ENCODE measurements at places on chromosomes 16 and 17.

DNA sequence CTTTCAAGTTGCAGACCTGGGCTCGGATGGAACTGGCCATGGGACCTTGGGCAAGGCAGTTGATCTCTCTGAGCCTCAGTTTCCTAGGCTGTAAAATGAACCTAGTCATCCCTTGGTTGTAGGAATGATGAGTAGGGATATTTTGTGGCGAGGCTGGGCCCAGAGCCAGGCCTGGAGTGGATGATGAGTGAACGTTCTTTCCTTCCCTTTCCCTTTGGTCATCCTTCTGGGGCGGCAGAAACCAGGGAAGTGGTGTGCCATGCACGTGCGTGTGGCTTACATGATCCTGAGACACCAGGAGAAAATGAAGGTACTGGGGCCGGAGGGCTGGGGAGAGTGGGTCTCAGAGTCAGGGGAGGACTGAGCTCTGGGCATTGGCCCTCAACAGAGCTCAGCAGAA is 8.4 kb downstream of the FBRS start:
- no peak for DNase-seq

- DNase-seq: peak; percentile 81
Observed at GRCh38 chr17:76726776-76727718, at the start of gene METTL23. Gene METTL23, plus strand, starts transcription at chr17:76726839. Its CDS starts 2,872 bp downstream, at chr17:76729711.

DNA sequence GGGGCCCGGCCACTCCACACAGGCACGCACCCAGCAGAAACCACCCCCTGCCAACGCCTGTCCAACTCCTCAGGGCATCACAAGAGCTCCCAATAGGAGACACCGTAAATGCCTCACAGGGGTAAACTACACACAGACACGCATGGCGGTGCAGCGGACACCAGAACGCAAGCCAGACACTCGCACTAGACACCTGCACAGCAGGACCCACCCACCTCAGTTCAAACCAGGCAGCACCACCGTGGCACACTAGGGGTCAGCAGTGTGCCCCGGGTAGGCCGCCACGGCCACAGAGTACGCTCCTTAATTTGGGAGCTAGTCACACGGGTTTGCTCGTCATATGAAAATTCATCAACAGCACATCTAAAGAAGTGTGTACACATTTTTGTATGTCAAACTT is 3.4 kb downstream of the SLC38A10 start:
- DNase-seq: no peak

DNA sequence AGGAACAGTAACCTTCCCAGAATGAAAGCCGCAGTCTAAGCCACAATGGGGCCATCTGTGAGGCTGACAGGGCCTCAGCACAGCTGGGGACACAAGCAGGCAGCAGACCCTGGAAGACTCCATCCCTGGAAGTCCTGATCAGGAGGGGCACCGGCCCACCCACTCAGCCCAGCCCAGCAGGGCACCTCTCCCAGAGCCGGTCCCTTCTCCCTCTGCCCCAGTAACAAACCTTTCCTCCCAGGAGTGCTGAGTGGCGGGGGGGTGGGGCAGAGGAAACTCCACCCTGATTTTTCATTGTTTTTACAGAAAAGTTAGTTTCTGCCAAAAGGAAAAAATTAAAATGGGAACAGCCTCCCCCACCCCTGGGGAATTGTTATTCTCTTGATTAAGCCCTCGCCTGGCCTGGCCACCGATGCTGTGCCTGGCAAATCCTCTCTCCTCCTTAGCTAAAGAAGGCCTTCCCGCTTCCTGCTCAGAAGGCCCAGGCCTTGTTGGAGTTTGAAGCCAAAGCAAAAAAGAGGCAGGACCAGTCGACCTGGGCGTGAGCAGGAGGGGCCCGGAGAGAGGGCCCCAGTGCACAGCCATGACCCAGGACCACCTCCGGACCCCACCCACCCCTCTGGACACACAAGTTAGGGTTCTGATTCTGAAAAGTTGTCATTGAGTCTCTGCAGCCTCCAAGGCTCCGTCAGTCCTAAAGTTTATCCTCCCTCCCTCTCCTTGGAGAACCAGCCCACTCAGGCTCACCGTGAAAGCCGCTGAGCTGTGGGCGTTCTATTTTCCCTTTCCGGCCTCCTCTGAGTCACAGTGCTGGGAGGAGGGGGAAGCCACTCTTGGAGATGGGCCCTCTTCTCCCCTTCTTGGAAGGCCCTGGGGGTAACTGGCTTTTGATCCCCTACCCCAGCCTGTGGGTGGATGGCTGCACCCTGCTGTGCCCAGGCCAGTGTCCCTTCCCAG is 128.4 kb upstream of the TNRC6C start:
- DNase-seq: peak; percentile 73

- no peak for DNase-seq
Observed at GRCh38 chr17:57888311-57889216, 38.7 kb upstream of the MRPS23 start.

DNA sequence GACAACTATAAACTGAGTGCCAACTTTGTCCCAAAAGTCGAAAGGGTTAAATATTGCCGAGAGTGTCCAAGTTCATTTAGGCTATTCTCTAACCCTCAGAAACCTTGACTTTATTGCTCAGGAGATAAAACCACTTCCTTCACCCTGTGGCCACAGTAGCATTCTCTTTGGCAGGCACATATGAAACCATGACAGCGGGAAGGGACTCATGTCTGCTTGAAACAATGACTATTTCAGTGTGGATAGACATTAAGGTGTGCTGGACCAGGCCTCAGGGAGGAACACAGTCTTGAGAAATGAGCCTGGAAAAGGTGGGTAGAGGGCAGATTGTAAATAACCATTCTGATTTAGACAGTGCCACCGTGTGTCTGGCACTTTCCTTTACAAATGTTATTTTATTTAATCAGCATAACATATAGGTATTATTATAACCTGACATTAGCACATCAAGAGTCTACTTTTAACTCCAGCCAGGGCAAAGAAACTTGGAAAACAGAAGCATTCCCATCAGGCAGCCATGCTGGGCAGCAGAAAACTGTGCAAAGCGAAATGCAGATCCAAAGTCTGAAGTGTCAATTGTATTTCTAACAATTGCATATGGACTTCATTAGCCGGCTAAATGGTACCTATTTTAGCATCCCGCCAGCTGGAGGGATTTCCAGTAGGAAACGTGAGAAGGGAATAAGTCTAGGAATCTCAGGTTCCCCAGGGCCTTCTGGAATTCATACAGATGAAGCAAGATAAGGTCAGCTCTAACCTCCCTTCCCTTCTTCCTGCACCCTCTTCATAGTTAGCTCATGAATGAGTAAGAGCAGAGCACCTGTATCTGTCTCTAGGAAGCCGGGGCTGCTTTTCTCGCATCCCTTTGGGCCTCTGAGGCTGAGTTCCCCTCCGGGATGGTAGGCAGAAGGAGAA is 212.8 kb upstream of the ELAC2 start:
- DNase-seq: no peak

GRCh38 chr17:80359422-80360110 is 55.4 kb upstream of the ENDOV start:
- no peak for DNase-seq

GRCh38 chr17:47732399-47733046 is 513 bp upstream of the TBX21 start:
- DNase-seq: no peak

DNA sequence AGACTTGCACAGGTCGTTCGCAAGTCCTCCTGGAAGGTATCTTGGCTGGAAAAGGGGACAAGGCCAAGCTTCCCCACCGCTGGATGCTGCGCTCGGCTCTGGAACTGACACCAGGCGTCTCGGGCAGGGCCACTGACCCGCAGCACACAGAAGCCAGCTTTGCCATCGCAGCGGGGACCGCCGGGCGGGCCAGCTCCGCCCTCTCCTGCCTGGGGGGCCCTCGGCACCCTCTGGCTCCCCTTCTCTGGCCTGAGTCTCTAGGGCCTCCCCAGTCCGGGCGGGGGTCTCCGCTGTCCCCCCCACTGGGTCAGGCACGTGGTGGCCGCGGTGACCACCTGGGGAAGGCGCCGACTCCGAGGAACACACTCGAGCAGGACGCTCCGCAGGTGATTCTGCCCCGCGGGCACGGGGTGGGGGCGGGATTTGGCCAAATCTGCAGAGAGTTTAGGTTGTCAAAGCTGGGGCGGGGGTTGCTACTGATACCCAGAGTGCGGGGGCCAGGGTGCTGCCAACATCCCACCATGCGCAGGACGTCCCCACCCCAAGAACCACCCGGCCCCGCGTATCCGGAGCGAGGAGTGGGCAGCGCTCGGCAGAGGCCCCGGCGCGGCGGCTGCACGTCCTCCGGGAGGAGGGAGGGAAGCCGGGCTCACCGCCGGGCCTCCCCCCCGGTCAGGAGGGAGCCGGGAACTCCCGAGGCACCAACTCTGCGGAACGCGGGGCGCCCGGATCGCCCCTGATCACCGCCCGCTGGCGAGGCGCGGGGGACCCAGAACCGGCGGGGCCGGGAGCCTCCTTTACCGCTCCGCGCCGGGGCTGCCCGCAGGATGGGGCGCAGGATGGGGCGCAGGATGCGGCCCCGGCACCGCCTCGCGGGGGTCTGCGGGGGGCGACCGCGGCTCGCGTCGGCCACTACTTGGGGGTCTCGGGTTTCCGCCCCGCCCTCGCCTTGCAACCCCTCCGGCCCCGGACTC is 744 bp upstream of the METRNL start:
- no peak for DNase-seq

DNA sequence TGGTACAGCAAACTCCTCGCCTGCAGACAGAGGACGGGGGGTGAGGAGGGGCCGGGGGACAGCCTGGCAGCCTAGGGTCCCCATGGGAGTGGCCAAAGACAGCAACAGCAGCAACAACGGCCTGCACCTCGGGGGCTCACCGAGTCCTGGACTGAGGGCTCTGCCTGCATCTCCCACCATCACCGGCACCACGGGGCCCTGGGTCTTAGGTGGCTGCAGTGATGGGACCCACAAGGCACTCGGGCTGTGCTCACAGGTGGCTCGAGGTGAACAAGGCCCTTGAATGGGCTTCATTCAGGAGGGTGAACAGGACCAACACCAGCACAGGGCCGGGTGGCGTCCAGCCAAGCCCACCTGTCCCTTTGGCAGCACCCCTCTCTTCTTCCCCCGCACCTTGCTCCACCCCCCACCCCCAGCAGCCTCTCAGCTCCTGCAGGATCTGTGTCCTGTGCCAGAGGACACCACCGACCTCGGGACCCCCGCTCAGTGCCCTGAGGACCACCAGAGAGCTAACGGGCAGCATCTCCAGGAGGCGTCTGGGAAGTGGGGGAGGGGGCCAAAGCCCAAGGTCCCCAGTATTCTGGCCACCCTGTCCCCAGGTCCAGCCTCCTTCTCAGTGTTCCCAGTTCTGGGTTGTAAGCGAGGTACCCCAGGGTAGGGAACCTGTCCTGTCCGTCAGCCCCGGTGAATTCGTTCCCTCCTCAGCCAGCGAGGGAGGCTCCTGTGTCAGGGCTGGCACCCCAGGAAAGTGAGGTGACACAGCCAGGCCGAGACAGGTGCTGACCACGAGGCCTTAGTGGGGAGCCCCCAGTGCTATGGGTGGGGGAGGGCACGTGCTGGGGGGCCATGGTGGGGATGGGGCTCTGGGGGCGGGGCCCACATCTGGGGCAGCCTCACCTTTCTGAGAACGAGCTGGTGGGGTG is 94.3 kb downstream of the TBC1D16 start:
- DNase-seq: no peak

DNA sequence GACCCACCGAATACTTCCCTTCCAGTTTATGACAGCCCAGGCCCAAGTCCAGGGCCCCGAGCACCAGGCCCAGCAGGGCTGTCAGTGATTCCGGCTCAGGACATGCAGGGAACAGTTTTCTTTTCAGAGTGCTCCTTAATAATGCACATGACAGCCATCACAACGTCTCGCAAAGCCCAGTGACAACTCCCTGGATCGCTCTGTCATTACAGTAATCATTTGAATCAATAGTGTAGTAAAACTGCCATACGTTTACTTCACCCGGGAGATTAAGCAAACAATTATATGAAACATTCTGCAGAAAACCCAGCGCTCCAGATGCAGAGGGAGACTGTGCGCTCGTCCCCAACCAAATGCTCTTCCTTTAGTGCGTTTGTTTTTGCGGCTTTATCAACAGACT is 162.6 kb upstream of the CDH13 start:
- no peak for DNase-seq

DNA sequence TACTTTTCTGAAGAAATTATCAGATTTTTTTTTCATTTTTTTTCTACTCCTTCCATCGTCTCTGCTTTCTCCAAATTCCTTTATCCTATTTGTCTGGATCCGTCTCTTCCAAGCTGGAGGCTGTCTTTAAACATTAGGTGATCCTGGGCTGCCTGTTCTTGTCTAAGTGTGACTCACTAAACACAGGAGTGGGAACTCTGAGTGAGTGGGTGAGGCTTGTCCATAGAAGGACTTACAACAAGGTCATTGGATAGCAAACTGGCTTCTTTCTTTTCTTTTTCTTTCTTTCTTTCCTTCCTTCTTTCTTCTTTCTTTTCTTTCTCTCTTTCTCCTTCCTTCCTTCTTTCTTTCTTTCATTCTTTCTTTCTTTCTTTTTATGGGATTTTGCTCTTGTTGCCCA is 18.2 kb downstream of the ALOX15 start:
- no peak for DNase-seq

DNA sequence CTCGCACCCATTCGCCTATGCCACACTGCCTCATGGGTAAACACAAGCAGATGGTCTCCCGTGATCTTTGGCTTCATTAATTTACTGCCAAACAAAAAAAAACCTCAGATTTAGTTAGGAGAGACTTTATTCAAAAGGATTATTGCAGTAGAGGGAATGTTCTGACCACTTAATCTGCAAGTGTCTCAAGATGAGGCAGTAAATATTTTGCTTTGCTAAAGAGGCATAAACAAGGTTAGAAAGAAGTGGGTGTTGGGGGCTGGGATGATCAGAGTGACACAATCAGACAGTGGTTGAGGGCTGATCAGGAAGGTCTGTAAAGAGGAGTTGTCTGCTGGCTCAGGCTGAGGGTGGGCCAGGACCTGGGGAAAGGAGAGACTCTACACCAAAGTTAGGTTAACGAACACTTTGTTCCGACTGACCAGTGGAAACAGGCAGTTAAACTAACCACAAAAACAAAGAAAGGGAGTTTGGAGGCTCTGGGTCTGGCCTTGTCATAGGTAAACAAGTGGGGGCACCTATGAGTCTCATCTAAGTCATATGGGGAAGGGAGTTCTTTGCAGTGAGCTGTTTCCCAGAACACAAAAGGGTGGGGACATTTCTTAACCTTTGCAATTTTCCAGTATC is 28.5 kb downstream of the HSD17B2 start:
- no peak for DNase-seq

DNA sequence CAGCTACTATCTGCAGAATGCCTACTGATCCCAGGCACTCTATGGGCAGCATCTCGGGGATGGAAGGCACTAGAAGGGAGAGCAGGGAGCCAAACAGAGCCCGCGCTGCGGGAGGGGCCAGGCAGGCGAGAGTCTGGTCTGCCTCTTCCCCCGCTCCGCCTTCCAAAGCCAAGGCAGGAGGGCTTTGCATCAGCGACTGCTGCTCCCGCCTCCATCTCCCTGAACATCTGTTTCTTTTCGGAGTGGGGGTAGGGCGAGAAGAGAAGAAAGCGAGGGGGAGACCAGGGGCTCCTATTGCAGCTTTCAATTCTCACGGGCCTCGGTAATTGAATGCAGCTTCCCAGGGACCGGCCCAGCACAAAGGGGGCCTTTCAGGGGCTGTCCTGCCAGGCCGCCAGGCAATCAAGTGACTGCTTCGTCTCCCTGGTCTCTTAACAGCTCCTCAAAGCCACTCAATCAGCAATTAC is 31.4 kb upstream of the CDC42EP4 start:
- DNase-seq: peak; percentile 61

GRCh38 chr16:25052530-25052929 is 37.4 kb upstream of the ARHGAP17 start:
- no peak for DNase-seq

All from nucleus accumbens (tissue), 56 donors.